ENCODE measurements at places on chromosomes 11 and 22.

- DNase-seq: no peak
Measured at GRCh38 chr11:128330203-128330602, 257.2 kb downstream of the ETS1 start.

DNA sequence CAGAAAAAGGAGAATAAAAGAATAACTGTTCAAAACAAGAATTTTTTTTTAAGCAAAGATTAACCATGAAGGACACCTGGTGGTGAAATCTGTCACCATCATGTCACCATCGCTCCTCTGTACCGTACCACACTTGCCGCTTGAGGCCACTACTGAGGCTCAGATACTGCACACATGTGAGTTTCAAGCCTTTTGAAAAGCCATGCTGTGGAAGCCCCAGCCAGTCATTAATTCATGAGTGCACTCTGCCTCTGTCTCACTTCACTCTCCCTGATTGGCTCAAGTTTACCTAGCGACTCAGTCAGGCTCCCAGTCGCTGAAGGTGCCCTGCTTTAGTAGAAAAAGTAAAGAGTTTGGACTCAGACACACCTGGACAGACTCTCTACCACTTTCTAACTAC lies 6.6 kb upstream of the MS4A12 start:
- DNase-seq: no peak

- DNase-seq: no peak
Measured at GRCh38 chr11:101187748-101188147, 58.1 kb upstream of the PGR start.

DNA sequence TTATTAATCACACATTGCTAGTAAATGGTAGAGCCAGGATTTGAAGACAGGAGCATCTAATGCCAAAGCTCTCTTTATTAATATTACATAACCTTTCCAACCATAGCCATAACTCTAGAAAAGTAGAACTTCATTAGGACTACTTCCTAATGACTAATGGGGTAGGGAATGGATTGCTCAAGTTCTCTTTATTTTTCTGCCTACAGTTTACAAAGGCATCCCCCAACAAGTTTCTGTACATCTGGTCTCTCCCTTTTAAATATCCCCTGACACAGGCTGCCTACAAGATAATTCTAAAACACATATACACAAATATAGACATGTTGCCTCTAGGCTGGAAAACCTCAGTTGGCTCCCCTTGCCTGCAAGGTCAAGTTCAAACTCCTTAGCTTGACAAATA lies 534.9 kb downstream of the SOX6 start:
- no peak for DNase-seq

GRCh38 chr22:27692243-27692642 lies 109.3 kb downstream of the MN1 start:
- DNase-seq: no peak

DNA sequence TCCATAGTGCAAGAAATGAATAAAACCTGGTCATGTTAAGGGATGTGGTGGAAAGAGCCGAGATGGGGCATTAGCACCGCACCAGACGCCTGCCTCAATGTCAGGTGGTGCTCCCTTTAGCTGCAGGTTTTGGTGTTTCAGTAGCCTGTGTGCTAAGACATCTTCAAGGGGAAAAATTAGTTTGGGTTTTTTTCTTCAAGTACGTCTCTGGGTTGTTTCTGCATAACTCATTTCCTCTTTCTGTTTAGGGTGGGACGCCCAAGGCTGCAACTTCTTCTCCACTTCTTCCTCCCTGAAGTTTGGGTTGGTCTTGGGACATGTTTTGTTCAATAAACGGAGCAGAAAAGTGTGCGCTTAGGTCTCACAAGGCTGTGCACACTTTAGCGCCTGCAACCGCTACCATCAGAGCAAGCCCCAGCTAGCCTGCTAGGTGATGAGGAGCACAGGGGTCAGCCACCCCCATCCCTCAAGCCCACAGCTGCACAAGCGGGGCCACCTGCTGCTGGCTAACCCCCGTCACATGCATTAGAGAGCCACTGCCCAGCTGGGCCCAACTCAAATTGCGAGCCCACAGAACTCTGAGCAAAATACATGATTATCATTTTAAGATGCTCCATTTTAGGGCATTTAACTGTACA lies 1495.7 kb downstream of the TBC1D22A start:
- no peak for DNase-seq

GRCh38 chr11:64040684-64041322 lies 5.1 kb downstream of the FLRT1 start:
- DNase-seq: no peak

GRCh38 chr11:17684550-17684949 lies 34.8 kb upstream of the MYOD1 start:
- DNase-seq: no peak

GRCh38 chr11:69414773-69415187 lies 66.7 kb upstream of the LINC01488 start:
- no peak for DNase-seq

DNA sequence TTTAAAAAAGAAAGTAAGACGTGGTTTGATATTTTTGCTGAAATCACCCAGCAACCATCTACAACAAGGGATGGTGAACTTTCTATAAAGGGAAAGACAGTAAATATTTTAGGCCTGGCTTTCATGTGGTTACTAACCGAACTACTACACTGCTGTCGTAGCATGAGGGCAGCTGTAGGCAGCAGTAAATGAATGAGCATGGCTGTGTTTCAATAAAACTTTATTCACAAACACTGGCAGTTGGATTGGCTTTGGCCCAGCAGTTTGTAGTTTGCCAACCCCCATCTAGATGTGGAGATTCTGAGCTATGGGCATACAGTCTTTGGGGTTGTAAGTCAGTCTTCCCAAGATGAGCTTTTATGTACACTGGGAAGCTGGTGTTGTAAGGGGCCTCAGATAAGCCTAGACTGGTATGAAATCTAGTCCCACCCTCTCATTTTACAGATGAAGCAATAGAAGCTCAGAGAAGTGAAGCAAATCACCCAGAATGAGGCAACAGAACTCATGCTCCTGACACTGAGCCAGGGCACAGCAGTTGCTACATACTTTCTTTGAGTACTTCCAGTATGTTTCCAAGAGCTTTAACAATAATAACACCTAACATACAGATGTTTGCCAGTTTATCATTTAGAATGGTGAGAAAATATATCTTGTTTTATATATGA lies 204.4 kb downstream of the ADAMTS15 start:
- no peak for DNase-seq

DNA sequence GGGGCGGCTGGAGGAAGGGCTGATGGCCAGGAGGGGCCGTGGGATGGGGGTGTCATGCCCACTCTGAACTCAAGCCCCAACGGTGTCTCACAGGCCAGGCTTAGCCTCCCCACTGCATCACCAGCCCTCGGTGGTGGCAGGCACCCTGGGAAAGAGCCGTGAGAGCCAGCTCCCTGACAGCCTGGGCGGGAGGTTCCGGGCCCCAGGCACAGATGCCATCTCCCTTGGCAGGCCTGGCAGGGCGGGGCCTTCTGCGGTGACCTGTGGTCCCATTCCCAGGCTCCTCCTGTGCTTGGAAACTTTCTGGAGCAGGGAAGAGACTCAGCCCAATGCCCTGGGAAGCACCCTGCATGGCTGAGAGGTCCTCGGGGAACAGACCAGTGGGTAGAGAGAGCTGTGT lies 4.8 kb downstream of the PHLDA2 start:
- no peak for DNase-seq

GRCh38 chr11:86358720-86359119 lies 16.0 kb upstream of the CCDC81 start:
- DNase-seq: no peak

GRCh38 chr22:31776231-31776630 lies 22.4 kb downstream of the DEPDC5 start:
- DNase-seq: no peak

- DNase-seq: no peak
Measured at GRCh38 chr22:32144496-32145274, 14.4 kb downstream of the C22orf42 start.

- no peak for DNase-seq
Measured at GRCh38 chr22:35620624-35621251, 3.6 kb upstream of the MB start.

DNA sequence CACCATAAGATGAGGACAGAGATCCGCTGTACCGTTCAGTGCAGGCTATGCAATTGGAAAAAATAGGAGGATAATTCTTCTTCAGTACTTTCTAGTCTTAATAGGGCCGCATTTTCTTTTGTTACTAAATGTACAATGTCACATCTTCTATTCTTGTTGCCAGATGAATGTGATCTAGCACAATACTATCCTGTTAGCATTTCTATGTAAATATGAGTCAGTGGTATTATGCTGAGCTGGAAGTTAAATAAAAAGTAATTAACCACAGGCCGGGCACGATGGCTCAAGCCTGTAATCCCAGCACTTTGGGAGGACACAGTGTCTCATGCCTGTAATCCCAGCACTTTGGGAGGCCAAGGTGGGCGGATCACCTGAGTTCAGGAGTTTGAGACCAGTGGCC lies 24.4 kb upstream of the BIRC3 start:
- no peak for DNase-seq

GRCh38 chr11:119626197-119626841 lies 102.7 kb downstream of the NECTIN1 start:
- no peak for DNase-seq

GRCh38 chr11:30314625-30315024 lies 8.3 kb upstream of the ARL14EP start:
- DNase-seq: no peak

- no peak for DNase-seq
Measured at GRCh38 chr11:66324664-66325063, 7.8 kb upstream of the CD248 start.

GRCh38 chr11:46898396-46899095 lies 19.8 kb downstream of the LRP4 start:
- DNase-seq: no peak

- no peak for DNase-seq
Measured at GRCh38 chr22:43345761-43346301, 2.7 kb upstream of the SCUBE1 start.

- DNase-seq: no peak
Measured at GRCh38 chr11:117152066-117152465, 8.0 kb downstream of the PAFAH1B2 start.

DNA sequence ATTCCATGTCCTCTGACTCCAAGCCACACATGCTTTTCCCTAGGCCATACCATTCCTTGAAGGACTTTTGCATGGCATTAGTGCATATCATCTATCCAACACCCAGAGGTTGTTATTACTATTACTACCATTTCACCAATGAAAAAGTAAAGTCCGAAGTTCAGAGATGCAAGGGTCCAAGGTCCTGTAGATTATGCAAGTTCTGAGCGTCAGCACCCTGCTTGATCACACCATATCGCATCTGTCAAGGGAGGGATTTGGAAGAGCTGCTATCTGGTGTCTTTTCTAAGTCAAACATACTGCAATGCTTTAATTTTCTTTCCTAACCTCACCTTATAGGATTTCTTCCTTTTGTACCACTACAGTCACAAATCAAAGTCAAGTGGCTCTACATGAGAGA lies 214.7 kb upstream of the CADM1 start:
- no peak for DNase-seq

- no peak for DNase-seq
Measured at GRCh38 chr11:125272821-125273220, 108.3 kb downstream of the PKNOX2 start.

DNA sequence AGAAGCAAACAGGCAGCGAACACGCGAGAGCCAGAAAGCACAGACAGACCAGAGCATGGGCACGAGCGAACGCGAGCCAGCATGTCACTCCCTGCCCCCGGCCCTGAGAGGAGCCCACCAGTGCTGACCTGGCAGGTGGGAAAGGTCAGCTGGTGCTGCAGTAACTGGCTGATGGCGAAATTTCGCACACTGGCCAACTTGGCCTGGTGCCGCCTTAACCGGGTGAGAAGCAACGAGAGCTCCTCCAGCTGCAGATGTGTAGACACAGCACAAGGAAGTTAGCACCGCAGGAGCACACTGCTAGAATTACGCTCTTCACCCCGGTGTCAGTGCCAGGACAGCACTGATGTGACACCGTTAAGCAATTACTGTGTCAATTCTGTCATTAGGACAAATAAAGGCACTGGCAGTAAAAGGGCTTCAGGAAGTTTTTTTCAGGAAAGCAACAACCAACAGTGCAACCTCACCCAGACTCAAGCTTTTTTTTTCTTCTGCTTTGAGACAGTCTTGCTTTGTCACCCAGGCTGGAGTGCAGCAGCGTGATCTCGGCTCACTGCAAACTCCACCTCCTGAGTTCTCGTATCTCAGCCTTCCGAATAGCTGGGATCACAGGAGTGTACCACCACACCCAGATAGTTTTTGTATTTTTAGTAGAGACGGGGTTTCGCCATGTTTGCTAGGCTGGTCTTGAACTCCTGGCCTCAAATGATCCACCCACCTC lies 76.8 kb downstream of the C11orf58 start:
- DNase-seq: no peak

- DNase-seq: peak; percentile 80
Measured at GRCh38 chr22:44667829-44668189, 34.2 kb upstream of the PRR5 start.

DNA sequence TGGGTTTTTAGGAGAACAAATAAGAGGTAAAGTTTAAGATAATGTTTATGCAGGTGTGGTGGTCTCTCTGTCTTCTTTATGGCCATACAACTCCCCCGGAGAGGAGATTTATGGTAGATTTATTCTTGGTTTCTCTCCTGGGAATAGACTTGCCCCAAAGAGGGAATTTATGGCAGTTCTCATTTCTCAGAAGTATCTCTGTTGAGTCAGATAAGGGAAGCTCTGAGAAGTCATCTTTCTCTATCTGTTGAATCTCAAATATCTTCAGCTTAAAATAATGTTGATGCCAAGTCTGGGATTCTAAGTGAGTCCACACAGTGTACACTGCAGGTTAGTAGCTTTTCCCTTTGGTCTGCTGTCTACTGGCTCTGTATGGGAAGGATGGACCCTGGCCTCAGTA lies 276.4 kb upstream of the PLET1 start:
- DNase-seq: no peak

DNA sequence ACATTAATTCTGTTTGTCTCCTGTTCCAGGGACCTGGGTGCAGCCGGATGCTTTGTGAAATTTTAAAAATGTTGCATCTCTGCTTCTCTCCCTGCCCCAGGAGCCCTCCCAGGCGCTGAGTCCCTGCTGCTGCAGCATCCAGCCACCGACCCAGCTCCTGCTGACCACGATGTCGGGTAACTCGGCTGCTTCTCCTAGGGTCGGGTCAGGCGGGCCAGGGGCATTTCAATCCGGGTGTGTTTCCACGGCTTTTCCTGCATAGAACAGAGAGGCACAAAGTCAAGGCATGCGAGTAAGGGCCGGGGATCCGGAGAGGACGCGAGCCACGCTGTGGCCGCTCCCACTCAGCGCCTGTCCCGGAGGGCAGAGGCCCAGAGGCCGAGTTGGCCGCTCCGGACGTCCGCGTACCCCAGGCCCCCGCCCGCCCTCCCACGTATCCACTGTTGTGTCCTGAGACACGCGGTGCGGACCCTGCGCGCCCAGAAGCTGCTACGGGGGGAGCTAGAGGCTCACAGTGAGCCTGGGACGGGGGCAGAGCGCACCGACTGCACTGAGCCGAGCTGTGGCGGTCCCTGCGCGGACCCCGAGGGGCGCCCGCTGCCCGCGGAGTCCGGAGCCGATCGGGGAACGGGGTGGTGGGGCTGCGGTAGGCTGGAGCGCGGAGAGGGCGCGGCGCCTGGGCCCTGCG lies at the start of gene POU2AF3:
TSS of gene POU2AF3 (plus strand) at position 134 of the 688 bp plus-strand sequence. CDS start at position 170, 36 bp downstream.
- no peak for DNase-seq

GRCh38 chr11:114244726-114245394 lies 51.3 kb upstream of the NNMT start:
- DNase-seq: no peak
